Panc1 (cell line): ENCODE measurements at places on chromosomes 6 and 20. TPM values are rescaled to one million over a fixed set of nuclear protein-coding genes. Genes with fewer than 3 reads are reported as not detected.

Gene SGK2
- total RNA-seq: 0.90 TPM

- DNase-seq: no peak
- H3K27me3 ChIP-seq: no peaks in the 10 kb centered on the region
- H3K27ac ChIP-seq: no peak overlapping the region
- H3K36me3 ChIP-seq: no peaks in the 10 kb centered on the region; the same call in 1 of the 2 replicates
- no peaks in the 10 kb centered on the region for H3K4me1 ChIP-seq
These were observed 83.0 kb downstream of the PHF20 start for GRCh38 chr20:35854713-35855348.

- peaks cover under 1% of the 10 kb centered on the region; the same call in 1 of the 2 replicates for H3K4me1 ChIP-seq
- no peak for DNase-seq
These were observed 40.7 kb downstream of the PYGB start for GRCh38 chr20:25288291-25289181.

DNA sequence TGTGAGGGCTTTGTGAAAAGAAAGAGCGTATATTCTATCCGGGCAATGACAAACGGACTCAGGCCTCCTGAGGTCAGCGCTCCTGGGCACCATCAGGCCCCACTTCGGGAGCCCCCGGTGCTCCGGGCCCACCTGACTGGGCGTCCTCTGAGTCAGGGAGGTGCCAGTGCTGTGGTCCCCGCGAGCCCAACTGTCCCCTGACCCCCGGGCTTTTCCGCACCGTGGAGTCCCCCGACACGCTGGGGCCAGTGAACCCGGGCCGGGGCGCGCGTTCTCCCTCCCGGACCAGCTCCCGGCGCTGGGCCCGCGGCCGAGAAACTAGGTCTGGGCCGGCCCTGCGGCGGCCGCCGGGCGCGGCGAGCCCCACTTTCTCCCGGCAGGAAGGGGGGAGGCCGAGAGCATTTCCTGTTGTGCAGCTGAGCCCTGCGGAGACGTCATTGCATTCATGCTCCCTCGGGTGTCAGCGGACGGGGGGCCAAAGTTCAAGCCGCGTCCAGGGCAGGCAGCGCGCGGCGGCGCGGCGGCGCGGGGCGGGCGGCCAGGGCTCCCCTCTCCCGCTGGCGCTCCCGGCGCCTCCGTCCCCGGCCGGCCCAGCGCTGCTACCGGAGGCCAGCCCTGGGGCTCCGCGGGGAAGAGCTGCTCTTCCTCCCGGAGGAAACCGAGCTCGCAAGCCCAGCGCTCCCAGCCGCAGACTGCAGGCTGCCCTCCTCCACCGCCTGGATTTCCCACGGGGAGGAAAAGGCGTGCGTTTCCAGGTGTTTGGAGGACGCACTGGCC lies 18.3 kb downstream of the HIVEP2 start:
- H3K4me1 ChIP-seq: peaks cover 31% of the 10 kb centered on the region
- no peak for DNase-seq
- H3K27ac ChIP-seq: peak overlapping the region; percentile 79
- no peaks in the 10 kb centered on the region for H3K36me3 ChIP-seq

- no peaks in the 10 kb centered on the region for H3K4me1 ChIP-seq
- H3K27ac ChIP-seq: no peak overlapping the region
- DNase-seq: no peak
- H3K4me3 ChIP-seq: no peak overlapping the region
- H3K36me3 ChIP-seq: no peaks in the 10 kb centered on the region
- H3K27me3 ChIP-seq: no peaks in the 10 kb centered on the region; the same call in none of the 2 replicates
These were observed 29.6 kb upstream of the FOXC1 start for GRCh38 chr6:1580109-1580508.

Gene NXT1
- 31.3 TPM for total RNA-seq

DNA sequence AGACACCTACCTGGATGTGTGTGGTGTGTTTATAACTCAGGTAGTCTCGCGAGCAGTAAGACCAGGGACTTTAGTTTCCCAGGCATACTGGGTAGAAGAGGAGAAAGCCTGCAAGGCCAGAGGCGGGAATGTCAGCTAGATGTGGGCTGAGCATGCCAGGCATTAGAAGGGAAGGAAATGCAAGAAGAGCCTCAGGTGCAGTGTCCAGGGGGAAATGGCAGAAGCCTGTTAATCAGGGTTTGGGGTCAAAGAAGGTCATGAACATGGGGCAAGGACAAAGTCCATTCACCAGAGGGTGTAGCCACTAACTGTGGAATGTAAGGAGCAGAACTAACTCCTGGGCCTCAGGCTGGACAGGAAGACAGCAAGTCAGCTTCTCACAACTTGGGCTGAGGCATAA lies 305.0 kb downstream of the SMOC2 start:
- no peak for DNase-seq
- H3K27ac ChIP-seq: no peak overlapping the region
- H3K4me1 ChIP-seq: no peaks in the 10 kb centered on the region
- no peaks in the 10 kb centered on the region for H3K36me3 ChIP-seq
- no peaks in the 10 kb centered on the region for H3K27me3 ChIP-seq

GRCh38 chr6:148193063-148193680 lies 149.5 kb upstream of the SASH1 start:
- no peaks in the 10 kb centered on the region for H3K4me1 ChIP-seq
- H3K4me3 ChIP-seq: no peak overlapping the region

- H3K36me3 ChIP-seq: no peaks in the 10 kb centered on the region
- no peak for DNase-seq
- no peaks in the 10 kb centered on the region for H3K4me1 ChIP-seq
- H3K4me3 ChIP-seq: no peak overlapping the region
- no peak overlapping the region for H3K27ac ChIP-seq
These were observed 22.6 kb upstream of the CCR6 start for GRCh38 chr6:167100241-167100674.

- DNase-seq: no peak
- H3K4me3 ChIP-seq: no peak overlapping the region
- H3K4me1 ChIP-seq: no peaks in the 10 kb centered on the region
- H3K36me3 ChIP-seq: no peaks in the 10 kb centered on the region
- H3K27me3 ChIP-seq: no peaks in the 10 kb centered on the region
These were observed 236.3 kb downstream of the EPHA7 start for GRCh38 chr6:93182938-93183479.

GRCh38 chr6:166301611-166302529 lies 6.3 kb downstream of the PRR18 start:
- H3K36me3 ChIP-seq: no peaks in the 10 kb centered on the region
- H3K4me1 ChIP-seq: no peaks in the 10 kb centered on the region
- no peak overlapping the region for H3K27ac ChIP-seq

Gene HLA-DMA
- 2.8 TPM for total RNA-seq

Gene MAP1LC3A
- 25.1 TPM for total RNA-seq

Gene KIF25
- 0.44 TPM for total RNA-seq

DNA sequence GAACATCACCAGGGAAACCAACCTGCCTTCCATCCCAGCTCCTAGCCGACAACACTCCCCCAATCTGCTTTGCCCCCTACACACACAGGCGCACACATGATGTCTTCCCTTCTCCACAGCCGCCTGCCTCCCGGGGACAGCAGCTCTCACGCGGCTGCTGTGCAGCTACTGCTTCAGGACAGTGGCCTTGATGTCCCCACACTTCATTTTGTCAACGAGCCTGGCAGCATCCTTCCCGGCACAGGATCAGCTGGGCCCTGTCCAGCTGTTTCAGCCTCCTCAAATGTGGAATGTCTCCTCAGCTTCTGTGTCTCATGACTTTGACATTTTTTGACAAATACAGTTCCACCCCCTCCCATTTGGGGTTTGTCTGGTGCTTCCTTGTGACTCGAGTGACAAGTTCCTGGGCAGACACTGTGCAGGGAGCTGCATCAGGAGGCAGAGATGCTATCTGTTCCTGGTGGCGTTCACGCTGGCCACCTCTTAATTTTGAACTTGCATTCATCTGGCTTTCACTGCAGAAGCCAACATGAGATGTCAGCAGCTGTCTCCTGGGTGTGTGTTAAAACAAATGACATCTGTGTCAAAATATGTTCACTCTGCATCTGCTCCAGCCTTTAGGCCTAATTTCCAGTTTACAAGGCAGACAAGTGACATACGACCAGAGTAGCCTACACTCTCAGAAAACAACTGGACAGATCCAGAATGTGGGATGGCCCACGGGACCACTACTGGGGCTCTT lies 57.2 kb downstream of the GINS1 start:
- no peak overlapping the region for H3K4me3 ChIP-seq
- H3K36me3 ChIP-seq: peaks cover 2% of the 10 kb centered on the region
- no peak for DNase-seq
- no peaks in the 10 kb centered on the region for H3K27me3 ChIP-seq
- H3K27ac ChIP-seq: no peak overlapping the region

Gene HEY2
- not detected for total RNA-seq

- H3K4me1 ChIP-seq: no peaks in the 10 kb centered on the region
- no peak overlapping the region for H3K4me3 ChIP-seq
- no peak for DNase-seq
- no peaks in the 10 kb centered on the region for H3K27me3 ChIP-seq
- no peaks in the 10 kb centered on the region for H3K36me3 ChIP-seq
- H3K27ac ChIP-seq: no peak overlapping the region
These were observed 85.8 kb downstream of the SLC35F1 start for GRCh38 chr6:117992856-117993255.

Gene CYP24A1
- 3.0 TPM for total RNA-seq

- DNase-seq: no peak
- H3K27ac ChIP-seq: no peak overlapping the region
These were observed 822 bp downstream of the ELOVL4 start for GRCh38 chr6:79946272-79947190.

Gene PACSIN1
- total RNA-seq: 0.18 TPM

- peaks cover 4% of the 10 kb centered on the region for H3K4me1 ChIP-seq
- no peak overlapping the region for H3K4me3 ChIP-seq
- no peaks in the 10 kb centered on the region for H3K36me3 ChIP-seq
- no peak for DNase-seq
- H3K27me3 ChIP-seq: no peaks in the 10 kb centered on the region
These were observed 11.4 kb downstream of the HLA-E start for GRCh38 chr6:30500421-30501355.

DNA sequence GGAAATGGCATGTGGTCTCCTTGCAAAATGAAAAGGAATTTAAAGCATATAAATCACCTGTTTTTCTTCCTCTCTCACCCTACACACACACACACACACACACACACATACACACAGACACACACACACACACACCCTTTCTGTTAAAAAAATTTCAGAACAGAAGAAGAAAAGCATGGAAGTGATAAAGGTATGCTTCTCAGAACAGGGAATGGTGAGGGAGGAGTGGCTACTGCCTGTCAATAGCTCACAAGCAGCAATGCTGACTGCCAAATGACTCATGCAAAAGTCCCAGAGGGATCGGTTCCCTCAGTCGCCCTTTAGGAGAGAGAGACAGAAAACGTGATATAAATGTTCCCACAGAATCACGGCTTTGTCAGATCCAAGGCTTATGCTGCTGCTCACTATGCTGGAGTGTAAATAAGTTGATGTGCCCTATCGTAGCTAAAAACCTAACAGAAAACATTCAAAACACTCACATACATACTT lies 102.6 kb downstream of the IBTK start:
- no peak overlapping the region for H3K27ac ChIP-seq
- H3K4me1 ChIP-seq: peaks cover 16% of the 10 kb centered on the region
- H3K4me3 ChIP-seq: no peak overlapping the region
- peak; percentile 47 for DNase-seq

Gene MUC21
- not detected for total RNA-seq

DNA sequence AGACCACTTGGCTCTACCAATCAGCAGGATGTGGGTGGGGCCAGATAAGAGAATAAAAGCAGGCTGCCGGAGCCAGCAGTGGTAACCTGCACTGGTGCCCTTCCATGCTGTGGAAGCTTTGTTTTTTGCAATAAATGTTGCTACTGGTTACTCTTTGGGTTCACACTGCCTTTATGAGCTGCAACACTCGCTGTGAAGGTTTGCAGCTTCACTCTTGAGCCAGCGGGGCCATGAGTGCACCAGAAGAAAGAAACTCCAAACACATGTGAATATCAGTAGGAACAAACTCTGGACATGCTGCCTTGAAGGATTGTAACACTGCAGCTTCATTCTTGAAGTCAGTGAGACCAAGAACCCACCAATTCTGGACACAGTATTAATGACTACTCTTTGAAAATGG lies 89.9 kb upstream of the MBOAT1 start:
- H3K4me1 ChIP-seq: no peaks in the 10 kb centered on the region
- H3K27ac ChIP-seq: no peak overlapping the region

Gene MYLK4
- total RNA-seq: 0.85 TPM

DNA sequence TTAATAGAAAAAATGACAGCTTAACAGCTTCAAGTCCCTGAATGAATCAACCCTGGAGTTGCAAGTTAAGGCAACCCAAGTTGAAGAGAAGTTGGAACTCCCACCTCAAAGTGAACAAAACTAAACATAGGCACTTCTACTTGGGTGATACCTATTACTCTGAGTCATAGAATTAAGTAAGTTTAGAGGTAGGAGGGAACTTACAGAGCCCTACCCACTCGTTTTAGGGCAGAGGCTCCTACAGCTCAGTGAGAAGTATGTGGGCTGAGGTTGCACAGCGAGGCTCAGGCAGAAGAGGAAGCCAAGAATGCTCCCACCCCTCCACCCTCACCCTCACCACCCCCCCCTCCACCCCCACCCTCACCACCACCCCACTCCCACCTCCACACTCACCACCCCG lies 42.2 kb downstream of the NFATC2 start:
- H3K36me3 ChIP-seq: no peaks in the 10 kb centered on the region
- no peak for DNase-seq
- no peak overlapping the region for H3K4me3 ChIP-seq
- no peaks in the 10 kb centered on the region for H3K27me3 ChIP-seq
- peak overlapping the region; percentile 26; the same call in 1 of the 2 replicates for H3K27ac ChIP-seq

DNA sequence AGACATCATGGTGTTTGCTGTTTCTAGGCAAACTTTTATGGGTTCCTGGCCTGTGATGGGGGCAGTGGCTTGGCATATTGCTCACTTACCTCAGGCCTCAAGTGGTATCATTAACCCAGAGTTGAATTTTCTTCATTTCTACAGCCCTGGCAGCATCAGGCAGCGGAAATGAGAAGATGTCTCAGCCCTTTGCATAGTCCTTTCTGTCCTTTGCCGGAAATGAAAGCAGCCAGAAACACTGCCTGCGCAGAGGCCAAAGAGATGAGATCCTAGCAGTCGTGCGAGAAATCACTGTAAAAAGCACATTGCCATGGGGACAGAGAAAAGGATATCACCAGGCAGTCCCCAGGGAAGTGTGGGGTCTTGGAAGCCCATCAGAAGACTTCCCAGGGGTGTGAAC lies 37.4 kb upstream of the KCNG1 start:
- no peak for DNase-seq
- H3K27me3 ChIP-seq: peaks cover 5% of the 10 kb centered on the region; the same call in 1 of the 2 replicates
- H3K36me3 ChIP-seq: no peaks in the 10 kb centered on the region
- H3K27ac ChIP-seq: no peak overlapping the region
- H3K4me3 ChIP-seq: no peak overlapping the region

- no peak overlapping the region for H3K27ac ChIP-seq
- no peak overlapping the region for H3K4me3 ChIP-seq
- no peak for DNase-seq
- H3K36me3 ChIP-seq: no peaks in the 10 kb centered on the region
- H3K27me3 ChIP-seq: no peaks in the 10 kb centered on the region
These were observed 228.7 kb upstream of the SLC35B3 start for GRCh38 chr6:8664070-8664469.

DNA sequence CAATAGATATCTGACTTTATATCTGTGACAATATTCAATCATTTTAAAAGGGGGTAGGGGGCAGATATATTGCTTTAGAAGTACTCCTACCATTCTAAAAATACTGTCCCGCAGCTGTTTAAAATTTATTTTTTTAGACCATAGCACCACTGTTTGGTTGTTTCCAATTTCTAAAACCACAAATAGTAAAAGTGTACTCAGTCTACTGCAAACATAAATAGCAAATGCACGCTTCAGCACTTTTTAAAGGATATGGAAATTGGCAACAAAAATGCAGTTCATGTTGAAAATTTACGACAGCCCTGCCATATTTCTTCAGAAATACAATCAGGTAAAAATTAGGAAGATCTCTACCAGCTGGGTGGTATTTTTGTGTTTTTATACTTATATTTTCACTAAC lies 132.0 kb upstream of the RUNX2 start:
- no peaks in the 10 kb centered on the region for H3K27me3 ChIP-seq
- no peak for DNase-seq
- no peaks in the 10 kb centered on the region for H3K4me1 ChIP-seq
- H3K36me3 ChIP-seq: no peaks in the 10 kb centered on the region
